ENCODE measurements at places on chromosomes 12 and 14.

- peak; percentile 42 for DNase-seq
Measured at GRCh38 chr12:123131879-123132402, 18.9 kb downstream of the PITPNM2 start.

- DNase-seq = no peak
Measured at GRCh38 chr12:107539196-107539939, 146.2 kb upstream of the PWP1 start.

GRCh38 chr14:57847096-57847495 lies 18.8 kb downstream of the SLC35F4 start:
- DNase-seq = no peak

- no peak for DNase-seq
Measured at GRCh38 chr12:83763425-83763824, 1076.7 kb downstream of the TMTC2 start.

GRCh38 chr12:30967026-30967425 lies 40.5 kb downstream of the TSPAN11 start:
- no peak for DNase-seq

- DNase-seq = no peak
Measured at GRCh38 chr12:2642176-2642892, 152.4 kb upstream of the FKBP4 start.

DNA sequence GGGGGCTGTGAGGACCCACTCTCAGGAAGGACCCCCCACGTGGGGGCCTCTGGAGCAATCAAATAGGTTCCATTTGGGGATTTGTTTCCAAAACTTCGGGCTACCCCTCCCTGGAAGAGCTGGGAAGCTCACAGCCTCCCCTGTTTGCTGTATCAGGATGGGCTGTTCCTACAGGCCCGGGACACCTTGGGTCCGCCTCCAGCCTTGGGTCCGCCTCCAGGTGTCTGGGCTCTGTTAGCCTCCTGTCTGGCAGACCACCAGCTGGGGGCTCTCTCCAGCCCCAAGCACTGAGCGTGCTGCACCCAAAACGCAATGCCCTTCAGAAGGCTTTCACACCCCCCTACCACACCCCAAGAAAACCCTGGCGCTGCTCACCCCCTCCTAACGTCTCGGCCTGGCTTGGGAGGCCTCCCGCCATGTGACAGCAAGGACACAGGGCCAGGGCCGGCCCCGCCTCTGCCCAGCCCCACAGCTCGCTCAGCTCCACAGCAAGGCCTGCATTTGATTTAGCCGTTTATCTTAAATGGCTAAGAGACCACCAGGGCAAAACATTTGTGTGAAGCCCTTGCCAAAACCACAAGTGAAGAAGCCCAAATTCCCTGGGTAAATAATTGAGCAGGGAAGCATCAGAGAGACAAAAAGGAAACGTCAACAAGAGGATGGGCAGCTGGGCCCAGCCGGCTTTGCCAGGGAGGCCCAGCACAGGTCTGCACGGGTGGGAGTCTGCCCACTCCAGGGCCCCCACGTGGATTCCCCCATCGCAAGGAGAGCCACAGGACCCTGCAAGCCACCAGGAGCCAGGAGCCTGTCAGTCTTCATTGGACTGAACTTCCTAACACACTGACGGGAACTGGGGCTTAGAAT lies 39.9 kb downstream of the BCL11B start:
- no peak for DNase-seq

DNA sequence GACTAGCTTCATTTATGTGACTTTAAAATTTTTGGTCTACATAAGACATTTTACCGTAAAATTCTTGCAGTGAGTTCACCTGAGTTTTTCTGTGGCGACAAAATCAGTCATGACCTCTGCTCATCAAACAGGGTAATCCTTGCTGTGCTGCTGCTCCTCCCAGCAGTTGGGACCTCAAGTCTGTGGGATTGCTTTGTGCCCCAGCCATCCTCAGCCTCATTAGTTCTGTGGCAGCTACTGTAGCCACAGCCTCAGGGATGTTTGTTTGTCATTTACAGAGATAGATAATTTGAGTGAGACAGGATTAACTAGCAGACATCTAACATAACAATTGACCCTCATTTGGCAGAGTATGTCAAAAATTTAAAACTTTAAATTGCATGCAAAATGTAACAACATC lies 357.0 kb downstream of the PCNX1 start:
- no peak for DNase-seq

GRCh38 chr12:108860443-108860842 lies 3.1 kb upstream of the SSH1 start:
- DNase-seq = no peak

DNA sequence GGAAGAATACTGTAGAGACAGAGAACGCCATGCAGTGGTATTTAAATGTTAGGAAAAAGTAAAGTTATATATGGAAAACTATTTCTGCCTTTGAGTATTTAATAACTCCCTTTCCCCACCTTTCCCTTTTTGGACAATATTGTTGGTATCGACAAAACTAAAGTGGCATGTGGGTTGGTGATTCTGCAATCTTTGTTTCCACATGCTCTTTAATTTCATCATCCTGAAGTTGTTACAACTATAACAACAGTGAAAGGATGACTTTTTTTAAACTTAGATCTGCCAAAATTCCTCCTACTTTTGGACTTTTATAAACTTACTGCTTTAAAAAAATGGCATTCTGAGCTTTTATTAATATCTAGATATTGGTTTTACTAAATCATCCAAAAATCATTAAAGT lies 25.3 kb downstream of the TTC8 start:
- no peak for DNase-seq

- DNase-seq = no peak
Measured at GRCh38 chr12:86158956-86159355, 97.2 kb downstream of the MGAT4C start.
